ENCODE measurements at places on chromosomes 4 and X. TPM values are rescaled to one million over a fixed set of nuclear protein-coding genes. Genes with fewer than 3 reads are reported as not detected.

DNA sequence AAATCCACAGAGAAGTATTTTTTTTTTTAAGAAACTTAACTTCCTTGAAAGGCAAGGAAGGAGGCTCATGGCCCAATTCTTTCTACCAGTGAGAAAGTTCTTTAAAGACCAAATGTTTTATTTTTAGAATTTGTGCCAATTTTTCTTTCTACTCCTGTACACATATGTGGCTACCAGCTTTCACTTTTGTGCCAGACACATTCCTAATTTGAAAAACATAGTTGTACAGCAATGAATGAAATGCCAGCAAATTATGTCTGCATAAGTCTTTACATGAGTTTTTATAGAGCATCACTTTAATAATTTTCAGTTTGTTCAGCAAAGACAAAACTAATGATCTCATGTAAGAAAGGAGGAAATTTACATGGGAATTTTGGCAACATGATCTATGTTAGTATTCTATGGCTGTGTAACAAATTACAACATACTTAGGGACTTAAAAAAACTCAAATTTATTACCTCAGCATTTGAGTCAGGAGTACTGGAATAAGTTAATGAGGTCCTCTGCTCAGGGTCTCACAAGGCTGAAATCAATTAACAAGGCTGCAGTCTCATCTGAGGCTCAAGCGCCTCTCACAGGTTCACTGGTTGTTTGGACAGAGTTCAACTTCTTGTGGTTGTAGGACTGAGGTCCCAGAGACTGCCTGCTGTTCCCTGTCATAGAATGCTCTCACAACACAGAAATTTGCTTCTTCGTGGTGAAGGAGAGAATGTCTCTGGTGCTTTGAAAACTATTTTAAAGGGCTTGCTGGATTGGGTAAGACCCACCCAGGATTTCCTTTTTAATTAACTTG, 678.2 kb upstream of the FAM241A start:
- DNase-seq = no peak

DNA sequence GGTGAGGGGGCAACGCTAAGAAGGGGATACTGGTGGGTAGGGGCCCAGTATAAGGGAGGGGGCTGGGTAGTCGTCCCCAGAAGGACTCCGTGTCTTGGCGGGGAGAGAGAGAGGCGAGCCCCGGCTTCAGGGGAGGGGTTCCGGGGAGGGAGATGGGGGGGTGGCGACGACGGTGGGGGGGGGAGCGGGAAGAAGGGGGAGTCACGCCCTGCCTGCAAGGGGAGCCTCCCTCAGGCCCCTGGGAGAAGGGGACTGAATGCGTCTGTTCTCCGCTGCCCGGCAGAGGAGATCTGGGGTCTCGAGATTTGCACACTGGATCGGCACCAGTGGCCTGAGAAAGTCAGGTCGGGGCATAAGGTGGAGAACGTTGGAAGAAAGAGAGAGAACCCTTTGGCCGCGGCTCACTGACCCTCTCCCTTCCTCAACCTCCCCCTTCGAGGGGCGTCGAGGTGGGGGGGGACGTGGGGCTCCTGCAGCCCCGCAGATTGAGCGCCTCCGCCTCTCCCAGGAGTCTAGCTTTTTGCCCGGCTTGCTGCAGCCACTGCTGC, 609 bp upstream of the BCORL1 start:
- no peak for DNase-seq

DNA sequence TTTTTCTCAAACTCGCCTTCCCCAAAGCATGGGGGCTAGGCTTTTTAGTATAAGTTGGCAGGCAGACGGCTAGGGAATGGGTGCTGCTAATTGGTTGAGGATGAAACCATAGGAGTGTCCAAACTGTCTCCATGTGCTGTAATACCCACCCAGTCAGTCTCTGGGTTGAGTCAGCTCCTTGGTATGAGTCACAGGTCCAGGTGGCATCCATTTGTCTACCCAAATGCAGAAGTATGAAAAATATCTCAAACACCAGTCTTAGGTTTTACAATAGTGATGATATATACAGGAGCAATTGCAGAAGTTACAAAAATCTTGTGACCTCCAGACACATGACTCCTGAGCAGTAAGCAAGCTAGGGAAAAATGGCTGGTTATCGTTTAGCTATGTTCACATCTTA, 27.4 kb upstream of the CCSER1 start:
- peak; percentile 14 for DNase-seq

DNA sequence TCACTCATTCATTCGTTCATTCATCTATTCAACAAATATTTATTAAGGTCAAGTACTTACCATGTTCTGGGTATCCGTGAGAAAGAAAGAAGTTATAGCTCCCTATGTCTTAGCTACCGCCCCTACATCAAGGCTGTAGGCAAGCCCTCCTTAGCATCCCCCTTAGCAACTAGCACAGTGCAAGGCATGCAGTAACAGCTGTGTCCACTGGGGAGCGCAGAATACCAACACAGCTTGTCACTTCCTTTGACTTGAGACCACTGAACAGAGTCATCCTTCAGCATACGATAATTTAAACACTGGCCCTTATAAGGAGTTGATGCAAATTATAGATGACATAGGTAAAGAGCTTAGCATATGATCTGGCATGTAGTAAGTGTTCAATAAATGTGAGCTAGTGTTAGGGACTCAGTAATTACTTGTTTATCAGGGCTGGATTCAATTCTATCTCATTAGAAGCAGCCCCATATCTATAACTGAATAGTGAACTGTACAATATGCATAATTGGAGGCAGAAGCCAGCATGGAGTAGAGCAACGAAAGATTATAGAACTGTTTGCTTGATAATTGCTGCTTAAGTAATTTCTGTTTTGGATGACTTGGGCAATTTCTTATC, 8.7 kb downstream of the KIAA1210 start:
- no peak for DNase-seq

DNA sequence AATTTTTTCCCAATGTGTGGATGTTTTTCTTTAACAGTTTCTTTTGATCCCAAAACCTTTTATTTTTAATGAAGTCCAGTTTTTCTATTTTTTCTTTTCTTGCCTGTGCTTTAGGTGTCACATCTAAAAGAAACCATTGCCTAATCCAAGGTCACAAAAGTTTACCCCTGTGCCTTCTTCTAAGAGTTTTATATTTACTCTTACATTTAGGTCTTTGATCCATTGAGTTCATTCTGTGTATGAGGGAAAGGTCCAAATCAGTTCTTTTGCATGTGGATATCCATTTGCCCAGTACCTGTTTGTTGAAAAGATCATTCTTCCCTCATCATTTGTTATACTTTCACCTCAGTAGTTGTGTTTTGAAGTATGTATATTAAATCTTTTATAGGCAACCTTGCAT, 13.0 kb downstream of the LRP2BP start:
- DNase-seq = no peak

DNA sequence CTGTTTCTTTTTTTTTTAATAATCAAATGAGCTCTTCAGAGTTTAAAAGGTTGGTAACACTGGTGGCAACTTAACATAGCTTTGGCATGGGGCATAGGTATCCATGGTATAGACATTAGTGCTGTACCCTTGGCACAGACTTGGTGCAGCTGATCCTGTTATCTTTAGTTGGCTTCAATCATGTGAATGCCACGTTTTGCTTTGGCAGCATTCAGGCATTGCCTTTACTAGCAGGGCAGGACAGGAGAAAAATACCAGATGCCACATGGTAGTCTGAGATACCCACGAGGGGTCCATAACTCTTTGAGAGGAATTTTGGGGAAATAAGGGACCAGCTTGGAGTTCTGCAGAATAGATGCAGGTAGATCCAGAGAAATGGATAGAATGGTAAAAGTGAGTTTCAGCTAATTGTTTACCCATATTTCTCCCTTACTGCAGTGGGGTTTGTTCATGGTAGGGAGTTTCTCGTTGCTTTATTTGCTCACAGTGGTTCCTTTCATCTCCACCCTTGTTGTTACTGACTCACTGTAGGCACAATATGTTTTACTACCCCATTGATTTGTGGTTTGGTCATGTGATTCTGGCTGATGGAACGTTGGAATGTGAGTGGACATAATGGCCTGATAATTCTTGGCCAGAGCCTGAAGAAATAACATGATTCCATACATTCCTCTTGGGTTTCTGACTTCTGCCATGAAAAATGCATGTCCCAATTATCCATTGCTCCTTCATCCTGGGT, 342.7 kb downstream of the GLUD2 start:
- no peak for DNase-seq

DNA sequence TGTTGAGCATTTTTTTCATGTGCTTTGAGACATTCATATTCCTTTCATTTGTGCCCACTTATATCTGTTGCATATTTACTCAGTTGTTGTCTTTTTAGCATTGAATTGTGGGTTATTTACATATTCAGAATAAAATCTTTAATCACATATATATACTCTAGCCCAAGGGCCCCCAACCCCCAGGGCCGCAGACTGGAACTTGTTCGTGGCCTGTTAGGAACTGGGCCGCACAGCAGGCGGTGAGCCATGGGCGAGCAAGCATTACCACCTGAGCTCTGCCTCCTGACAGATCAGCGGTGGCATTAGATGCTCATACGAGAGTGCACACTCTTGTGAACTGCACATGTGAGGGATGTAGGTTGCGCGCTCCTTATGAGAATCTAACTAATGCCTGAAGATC, 480.6 kb downstream of the KCTD8 start:
- no peak for DNase-seq

- peak; percentile 63 for DNase-seq
Measured at GRCh38 chrX:109826954-109827708, 94.1 kb upstream of the ACSL4 start.

DNA sequence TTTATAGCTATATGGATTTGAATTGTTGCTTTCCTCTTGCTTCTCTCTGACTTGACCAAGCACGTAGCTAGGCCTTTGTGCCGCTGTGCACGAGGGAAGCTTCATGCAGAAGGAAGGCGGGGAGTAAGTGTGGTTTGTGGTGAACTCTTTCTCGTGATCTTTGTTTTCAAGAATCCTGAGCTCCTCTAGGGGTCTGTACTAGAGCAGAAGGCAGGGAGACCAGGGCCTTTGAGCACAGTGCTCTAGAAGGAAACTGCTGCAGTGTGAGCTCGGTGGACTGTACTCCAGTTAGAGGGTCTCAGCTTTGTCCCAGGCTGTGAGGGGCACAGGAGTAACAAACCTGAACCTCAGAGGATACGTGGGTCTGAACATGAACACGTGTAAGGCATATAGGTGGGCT, 49.0 kb downstream of the AGA start:
- no peak for DNase-seq

DNA sequence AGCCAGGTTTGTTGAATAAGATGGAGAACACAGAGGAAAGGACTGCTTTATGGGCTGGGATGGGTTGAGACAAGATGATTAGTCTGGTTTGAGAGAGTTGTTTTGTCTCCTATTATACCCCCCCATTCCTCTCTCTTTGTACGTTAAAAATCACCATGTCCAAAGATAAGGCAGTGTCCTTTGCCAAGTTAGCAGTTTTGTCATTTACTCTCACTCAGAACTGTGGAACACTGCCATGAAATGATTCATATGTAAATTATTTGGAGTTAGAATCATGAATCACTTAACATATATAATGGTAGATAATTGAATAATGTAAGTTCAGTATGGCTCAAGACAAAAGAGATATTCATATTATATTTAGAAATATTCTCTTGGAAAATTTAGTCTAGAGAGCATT, 151.3 kb downstream of the DCLK2 start:
- no peak for DNase-seq

- DNase-seq = peak; percentile 18
Measured at GRCh38 chr4:24266951-24267722, 317.2 kb downstream of the DHX15 start.

GRCh38 chr4:128862608-128863311, 53.3 kb downstream of the JADE1 start:
- no peak for DNase-seq

DNA sequence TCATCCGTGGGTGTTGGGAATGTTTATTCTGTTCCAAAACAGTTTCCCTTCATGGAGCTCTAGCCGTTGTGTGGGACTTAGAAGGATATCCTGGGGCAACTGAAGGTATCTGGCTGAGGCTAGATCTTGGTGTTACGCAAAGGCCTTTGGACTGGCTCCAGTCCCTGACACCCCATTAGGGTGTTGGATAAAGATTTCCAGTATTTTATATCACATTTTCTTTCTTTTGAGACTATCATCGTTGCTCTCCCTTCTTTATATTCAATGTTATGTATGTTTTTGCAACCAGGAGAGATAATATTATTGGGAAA, 103.0 kb downstream of the TECRL start:
- no peak for DNase-seq

DNA sequence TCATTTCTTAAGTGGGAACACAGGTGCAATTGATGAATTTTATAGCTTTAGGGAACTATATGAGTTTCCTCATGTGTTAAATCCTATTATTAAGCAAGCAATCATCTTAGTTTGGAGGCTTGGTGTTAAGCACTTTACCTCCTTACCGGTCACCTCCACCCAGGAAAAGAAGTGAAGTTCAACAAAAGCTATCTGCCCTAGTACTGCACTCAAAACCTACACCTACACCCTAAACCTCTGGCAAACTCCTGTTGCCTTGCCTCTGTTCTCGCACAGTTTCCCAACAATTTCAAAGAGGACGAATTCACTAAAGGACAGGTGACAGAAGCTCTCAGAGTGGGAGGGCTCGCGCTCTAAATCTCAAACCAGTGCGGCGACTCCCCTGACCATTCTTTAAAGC, 85.7 kb upstream of the TENT5D start:
- no peak for DNase-seq

GRCh38 chrX:115650449-115650848, 89.5 kb downstream of the PLS3 start:
- no peak for DNase-seq

GRCh38 chr4:77240469-77241066, 83.6 kb downstream of the CCNG2 start:
- DNase-seq = no peak

DNA sequence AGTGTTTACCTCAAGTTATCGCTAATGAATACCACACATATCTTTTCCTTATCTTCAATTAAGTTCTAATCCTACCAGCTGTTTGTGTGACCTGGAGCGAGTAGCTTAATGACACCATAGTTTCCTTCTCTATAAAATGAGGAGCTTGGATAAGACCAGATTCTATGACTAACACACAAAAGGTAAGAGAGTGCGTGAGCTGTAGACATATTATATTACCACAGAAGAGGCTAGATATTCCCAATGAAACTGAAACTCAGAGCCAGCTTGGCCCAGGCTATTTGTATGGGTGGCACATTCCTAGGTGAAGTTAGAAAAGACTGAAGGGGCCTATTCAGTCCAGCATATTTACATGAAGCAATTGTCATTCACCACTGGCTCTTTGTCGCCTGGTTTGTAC, 30.2 kb downstream of the ASB5 start:
- no peak for DNase-seq

The CT45A5 gene
- total RNA-seq = not detected

The LRP2BP gene
- total RNA-seq = 0.07 TPM

The SRPX2 gene
- 1.4 TPM for total RNA-seq

The PAGE5 gene
- not detected for total RNA-seq

The TMEM47 gene
- 5.3 TPM for total RNA-seq

The TMEM165 gene
- 159 TPM for total RNA-seq

The DGKQ gene
- 17.3 TPM for total RNA-seq

The GPR119 gene
- not detected for total RNA-seq

The TACC3 gene
- 15.3 TPM for total RNA-seq

The SLC25A53 gene
- 3.4 TPM for total RNA-seq

The FGF5 gene
- total RNA-seq = 4.4 TPM

The PPP1R3F gene
- 6.5 TPM for total RNA-seq

The F11 gene
- total RNA-seq = not detected

The BST1 gene
- total RNA-seq = 3.4 TPM

The IBSP gene
- not detected for total RNA-seq

The SYN1 gene
- total RNA-seq = 1.9 TPM

The SPON2 gene
- total RNA-seq = 10.9 TPM

The TBC1D8B gene
- 1.3 TPM for total RNA-seq

The TMEM150C gene
- 5.3 TPM for total RNA-seq

The GAGE12E gene
- not detected for total RNA-seq

The PRRG3 gene
- total RNA-seq = under 0.01 TPM

Measured in kidney epithelial cell (primary cell).